Stimulated activated naive B cell treated with anti-CD40 and anti-IgM and Interleukin-4, amounts not matched to agents 10 μg/mL and 1 μg/mL and 100 μg/mL, for 72 hours (primary cell): ENCODE measurements at places on chromosomes 12 and 14.

DNA sequence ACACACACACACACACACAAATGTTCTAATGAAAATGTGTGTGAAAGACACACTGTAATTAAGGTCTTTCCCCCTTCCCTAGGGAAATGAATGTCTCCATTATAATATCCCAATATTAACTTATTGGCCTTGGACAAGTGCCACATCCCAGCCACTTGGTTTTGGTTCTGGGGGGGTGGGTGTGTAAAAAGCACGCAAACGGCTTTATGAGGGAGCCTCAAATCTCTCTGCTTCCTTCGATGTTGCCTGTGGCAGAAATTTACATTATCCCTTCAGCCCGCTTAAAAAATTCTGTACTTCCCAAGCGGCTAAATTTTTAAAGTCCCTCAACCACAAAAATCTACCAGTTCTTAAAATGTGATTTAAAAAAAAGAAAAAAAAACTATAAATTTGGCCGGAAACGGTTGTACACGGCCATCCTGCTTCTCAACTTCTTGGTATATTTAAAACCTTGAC lies 432 bp downstream of the C14orf93 start:
- no peak for DNase-seq

GRCh38 chr12:18981732-18982131 lies 147.8 kb upstream of the PLEKHA5 start:
- DNase-seq, result no peak

DNA sequence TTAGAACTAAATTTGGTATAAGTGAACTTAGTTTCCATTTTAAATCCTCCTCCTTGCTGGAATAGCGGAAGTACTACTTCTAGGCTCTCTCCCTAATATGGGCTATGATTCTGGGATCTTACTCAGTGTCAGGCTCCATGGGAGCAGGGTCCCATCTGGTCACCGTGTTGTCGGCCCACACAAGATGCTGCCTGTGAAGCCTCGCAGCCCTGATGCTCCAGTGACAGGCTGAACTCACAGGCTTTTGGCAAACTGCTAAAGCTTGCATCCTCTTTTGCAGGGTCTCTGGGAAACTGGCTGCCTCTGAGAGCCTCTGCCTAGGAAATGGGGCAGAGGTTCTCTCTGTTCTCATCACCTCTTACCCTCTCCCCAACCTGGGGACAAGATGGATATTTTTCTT lies 88.4 kb downstream of the RPAP3 start:
- DNase-seq, result no peak

DNA sequence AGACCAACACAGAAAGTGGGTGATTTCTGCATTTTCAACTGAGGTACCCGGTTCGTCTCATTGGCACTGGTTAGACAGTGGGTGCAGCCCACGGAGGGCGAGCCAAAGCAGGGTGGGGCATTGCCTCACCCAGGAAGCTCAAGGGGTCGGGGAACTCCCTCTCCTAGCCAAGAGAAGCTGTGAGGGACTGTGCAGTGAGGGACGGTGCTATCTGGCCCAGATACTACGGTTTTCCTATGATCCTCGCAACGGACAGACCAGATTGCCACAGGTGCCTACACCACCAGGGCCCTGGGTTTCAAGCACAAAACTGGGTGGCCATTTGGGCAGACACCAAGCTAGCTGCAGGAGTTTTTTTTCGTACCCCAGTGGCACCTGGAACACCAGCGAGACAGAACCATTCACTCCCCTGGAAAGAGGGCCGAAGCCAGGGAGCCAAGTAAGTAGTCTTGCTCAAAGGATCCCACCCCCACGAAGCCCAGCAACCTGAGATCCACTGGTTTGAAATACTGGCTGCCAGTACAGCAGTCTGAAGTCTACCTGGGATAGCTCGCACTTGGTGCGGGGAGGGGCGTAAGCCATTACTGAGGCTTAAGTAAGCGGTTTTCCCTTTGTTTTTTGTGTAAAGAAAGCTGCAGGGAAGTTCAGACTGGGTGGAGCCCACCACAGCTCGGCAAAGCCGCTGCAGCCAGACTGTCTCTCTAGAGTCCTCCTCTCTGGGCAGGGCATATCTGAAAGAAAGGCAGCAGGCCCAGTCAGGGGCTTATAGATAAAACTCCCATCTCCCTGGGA lies 25.5 kb upstream of the NAA30 start:
- DNase-seq, result no peak

GRCh38 chr14:102333390-102333789 lies 13.8 kb downstream of the ZNF839 start:
- DNase-seq, result no peak

- DNase-seq, result no peak
These were observed 69.0 kb upstream of the BMP4 start for GRCh38 chr14:54025661-54026060.

DNA sequence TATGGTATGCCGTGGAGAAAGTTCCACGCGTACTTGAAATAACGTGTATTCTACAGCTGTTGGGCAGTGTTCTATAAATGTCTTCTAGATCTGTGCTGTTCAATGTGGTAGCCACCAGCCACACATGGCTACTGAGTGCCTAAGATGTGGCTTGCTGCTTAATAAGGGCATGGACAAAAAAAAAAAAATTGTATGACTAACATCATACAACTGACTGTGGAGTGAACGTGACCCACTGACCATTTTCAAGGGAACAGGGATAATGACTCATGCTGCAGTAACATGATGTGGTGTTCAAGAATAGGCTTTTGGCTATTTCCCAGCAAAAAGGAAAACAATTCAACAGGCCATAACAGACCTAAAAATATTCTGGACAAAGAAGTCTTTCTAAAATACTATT lies 13.0 kb downstream of the ATG14 start:
- DNase-seq, result no peak

DNA sequence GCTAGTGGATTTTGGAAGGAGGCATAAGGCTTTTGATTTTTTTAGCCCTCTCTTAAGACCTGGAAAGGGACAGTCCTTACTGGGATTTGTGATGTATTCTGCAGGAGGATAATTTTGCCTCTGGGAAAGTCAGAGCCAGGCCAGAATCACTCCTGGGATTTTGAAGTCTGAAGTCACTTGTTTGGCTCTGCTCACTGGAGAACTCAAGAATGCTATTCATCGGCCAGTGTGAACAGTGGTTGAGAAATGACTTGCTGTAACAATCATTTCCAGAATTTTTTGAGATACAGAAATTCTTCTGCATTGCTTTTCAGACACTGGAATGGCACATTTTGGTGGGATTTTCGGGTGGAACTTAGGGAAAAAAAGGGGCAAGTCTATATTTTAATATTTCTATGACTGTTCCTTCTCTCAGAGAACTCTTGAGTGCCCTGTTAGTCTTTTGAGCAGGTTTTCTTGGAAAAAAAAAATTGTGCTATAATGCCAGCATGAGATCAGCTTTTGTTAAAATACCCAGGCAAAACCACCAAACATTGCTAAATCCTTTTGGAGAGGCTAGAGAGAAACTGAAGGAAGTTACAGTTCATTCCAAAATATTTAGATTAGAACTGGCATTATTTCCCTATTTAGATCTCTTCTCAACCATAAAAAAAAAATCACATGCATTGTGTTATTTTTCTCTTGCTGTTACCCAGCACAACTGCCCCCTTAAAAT lies 26.1 kb upstream of the BHLHE41 start:
- DNase-seq, result no peak

- DNase-seq, result peak; percentile 8
These were observed 1.1 kb upstream of the PPP1R13B start for GRCh38 chr14:103848175-103849077.

DNA sequence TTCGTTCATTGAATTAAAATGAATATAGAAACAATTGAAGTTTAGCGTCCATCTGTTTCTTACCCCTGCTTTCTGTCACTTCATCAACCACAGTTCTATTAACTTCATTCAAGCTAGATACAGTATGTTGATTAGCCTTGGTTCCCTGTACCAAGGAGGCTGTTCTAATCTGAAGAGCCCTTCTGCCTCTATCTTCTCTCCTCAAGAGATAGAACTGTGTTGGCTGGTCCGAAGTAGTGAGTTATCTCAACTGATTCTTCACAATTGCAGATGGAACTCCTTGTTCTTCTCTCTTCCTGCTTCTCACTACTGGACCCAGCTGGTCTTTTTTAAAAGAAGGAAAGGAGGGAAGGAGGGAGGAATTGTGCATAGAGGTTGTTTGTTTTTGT lies 82.1 kb upstream of the TRAF3 start:
- no peak for DNase-seq

DNA sequence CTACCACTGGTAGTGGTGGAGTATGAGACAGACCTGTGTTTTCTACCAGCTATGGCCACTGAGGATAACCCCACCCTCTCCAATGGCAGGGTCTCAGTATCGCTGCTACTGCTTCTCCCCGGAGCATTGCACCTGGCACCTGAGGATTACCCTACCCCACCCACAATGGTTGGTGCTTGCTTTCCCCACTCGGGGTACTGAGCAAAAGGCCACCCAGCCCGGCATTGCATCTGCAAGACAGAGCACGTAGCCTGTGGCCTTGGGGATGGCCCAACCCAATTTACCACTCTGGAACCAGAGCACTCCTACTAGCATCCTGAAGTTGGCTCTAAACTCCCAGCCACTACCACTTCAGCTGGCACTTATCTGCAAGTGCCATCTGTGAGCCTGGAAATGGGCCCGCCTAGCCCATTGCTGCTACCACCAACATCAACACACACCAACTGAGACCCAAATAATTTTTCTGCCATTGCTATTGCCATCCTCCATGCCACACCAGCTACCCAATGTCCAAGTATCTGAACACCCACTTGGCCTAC lies 145.7 kb downstream of the CNTN1 start:
- DNase-seq, result no peak

GRCh38 chr14:101134161-101134631 lies 230.7 kb upstream of the RTL1 start:
- DNase-seq, result no peak

DNA sequence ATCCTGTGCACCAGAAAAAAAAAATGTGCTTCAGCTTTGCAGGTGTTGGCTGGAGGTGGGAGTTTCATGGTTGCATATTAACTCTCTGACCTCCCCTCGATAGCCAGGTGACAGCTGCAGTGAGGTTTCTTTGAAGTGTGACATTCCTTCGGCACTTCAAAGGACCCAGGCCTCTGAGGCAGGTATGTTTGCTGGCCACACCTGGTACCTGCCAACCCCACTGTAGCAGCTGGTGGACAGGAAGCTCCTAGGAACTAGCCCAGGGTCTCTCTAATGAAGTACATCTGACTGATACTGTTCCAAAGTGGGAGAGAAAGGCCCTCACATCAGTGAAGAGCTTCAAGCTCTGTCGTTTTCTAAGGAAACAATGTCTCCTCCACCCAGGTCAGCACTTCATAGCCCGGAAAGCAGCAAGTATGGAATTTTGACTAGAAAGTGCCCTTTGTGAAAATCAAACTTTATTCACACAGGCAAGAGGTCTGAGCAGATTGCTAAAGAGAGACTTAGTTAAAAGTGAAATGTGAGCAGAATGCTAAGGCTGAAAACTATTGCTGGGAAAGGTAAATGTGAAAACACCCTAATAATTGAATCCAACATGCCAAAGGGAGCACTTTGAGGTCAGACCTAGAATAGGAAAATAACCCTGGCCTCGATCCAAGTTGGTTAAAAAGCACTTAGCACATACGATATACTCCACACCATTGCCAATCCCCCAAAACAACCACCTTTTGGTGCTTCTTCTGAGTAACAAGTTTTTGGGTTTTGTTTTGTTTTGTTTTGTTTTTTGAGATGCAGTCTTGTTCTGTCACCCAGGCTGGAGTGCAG lies 71.3 kb downstream of the PHLDA1 start:
- no peak for DNase-seq

DNA sequence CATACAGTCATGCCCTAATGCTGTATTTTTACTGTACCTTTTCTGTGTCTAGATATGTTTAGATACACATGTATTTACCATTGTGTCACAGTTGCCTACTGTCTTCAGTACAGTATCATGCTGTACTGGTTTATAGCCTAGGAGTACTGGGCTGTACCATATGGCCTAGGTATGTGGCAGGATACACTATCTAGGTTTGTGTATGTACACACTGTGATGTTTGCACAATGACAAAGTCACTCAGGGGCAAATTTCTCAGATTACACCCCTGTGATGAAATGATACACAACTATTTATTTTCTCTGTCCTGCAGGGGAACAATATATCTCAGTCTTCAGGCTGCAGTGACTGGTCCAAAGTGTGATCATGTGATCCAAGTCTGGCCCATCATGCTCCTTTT lies 1076.1 kb downstream of the VRK1 start:
- DNase-seq, result no peak

GRCh38 chr12:67460388-67460787 lies 188.2 kb upstream of the DYRK2 start:
- DNase-seq, result no peak

DNA sequence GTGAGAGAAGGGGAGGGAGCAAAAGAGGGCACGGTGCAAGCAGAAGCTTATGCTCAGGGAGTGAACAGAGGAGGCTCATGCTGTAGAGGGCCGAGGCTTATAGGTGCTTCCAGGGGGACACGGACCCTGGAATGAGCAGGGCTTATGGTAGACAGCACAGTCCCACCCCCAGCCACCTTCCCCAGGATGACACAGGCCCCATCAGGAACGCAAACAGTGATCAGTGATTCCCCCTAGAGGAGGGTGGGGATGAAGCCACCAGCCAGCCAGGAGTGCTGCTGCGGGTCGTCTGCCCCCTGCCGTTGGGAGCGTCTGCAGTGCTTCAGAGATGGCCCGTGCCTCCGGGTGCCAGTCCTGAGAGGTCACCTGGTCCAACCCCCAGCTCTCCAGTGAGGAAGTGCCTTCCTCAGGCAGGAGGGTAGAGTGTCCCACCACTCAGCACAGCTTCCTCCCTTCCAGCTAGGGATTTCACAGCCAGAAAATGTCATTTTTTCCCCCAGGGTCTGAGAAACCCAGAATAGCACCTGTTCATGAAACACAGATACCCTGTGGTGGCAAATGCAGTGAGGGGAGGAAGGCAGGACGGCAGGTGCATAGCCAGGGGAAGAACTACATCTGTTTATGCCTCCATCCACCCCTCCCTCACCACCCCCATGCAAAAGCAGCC lies 60.7 kb downstream of the SLC6A12 start:
- peak; percentile 40 for DNase-seq

- no peak for DNase-seq
These were observed 2.9 kb upstream of the CMAS start for GRCh38 chr12:22042976-22043669.

GRCh38 chr14:21825149-21825743 lies 151.6 kb upstream of the OR4E1 start:
- DNase-seq, result no peak

- DNase-seq, result no peak
These were observed 2.3 kb upstream of the NEMP1 start for GRCh38 chr12:57080855-57081254.

- no peak for DNase-seq
These were observed 31.5 kb upstream of the ANO6 start for GRCh38 chr12:45184147-45184963.

GRCh38 chr12:56212361-56212760 lies 9.4 kb downstream of the RNF41 start:
- no peak for DNase-seq

GRCh38 chr14:100256339-100256895 lies 17.5 kb downstream of the YY1 start:
- no peak for DNase-seq

GRCh38 chr12:31216479-31216878 lies 109.5 kb downstream of the SINHCAF start:
- no peak for DNase-seq

GRCh38 chr12:76878899-76879709 lies at the start of gene CSRP2:
Gene CSRP2, minus strand, starts transcription at chr12:76879019. Its CDS starts 12,759 bp downstream, at chr12:76866260.
- peak; percentile 49 for DNase-seq

- no peak for DNase-seq
These were observed 406 bp downstream of the IL23A start for GRCh38 chr12:56339158-56339422.
